ENCODE measurements at places on chromosomes 6 and 20.

DNA sequence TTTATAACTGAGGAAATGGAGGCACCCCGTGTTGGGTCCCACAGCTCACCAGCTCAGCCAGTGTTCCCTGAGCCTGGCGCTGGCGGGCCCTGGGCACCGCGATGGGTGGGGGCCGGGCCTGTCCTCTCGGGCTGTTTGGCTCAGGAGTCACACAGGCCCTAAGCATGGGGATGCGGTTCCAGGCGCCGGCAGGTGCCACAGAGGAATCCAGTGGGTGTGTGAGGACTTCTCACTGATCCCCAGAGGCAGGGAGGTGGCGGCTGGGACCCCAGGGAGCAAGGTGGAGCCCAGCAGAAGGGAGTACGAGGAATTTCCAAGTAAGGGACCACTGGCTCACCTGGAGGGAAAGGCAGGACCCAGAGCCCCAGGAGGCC is 57.5 kb downstream of the IRF4 start:
- DNase-seq = no peak

- no peak for DNase-seq
Observed at GRCh38 chr6:117423754-117424153, 2.0 kb downstream of the ROS1 start.

DNA sequence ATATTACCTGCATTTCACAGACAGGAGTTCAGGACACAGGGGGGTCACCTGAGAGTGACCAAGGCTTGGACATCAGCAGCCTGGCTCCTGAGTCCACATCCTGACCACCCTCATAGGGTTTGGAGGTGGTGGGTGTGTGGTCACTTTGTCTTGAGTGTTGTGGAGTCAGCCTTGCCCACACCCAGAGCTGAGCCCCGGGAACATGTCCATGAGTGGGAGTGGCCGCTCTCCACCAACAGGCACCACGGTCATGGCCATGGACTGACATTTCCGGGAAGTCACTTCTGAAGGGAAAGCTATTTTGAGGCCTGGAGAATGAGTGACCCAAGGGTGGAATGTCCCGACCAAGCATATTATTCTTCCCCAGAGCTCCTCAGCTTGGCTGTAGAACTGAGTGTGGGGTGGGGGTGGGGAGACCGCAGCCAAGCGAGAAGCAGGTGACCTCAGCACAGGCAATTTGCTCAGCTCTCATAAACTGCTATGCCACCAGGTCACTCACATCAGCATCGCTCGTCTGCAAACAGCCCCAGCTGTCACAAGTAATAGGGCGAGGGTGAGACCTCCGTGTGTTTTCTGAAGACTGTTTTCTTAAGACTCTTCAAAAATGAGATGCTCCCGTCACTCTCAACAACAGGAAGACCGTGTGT is 348.6 kb upstream of the CDH4 start:
- no peak for DNase-seq

DNA sequence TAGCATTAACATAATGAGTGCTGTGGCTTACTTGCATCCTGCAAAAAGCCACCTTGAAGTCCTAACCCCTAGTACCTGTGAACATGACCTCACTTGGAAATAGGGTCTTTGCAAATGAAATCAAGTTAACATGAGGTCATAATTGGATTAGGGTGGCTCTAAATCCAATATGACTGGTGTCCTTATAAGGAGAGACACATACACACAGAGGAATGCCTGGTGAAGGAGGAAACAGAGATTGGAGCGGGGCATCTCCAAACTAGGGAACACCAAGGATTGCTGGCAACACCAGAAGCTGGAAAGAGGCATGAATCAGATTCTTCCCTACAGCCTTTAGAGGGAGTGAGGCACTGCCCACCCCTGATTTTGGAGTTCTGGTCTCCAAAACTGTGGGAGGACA is 17.6 kb upstream of the RPS6KA2 start:
- DNase-seq = no peak

GRCh38 chr20:19699180-19699971 is 58.7 kb upstream of the RIN2 start:
- no peak for DNase-seq

GRCh38 chr20:31693987-31694661 is 28.5 kb downstream of the BCL2L1 start:
- DNase-seq = no peak

DNA sequence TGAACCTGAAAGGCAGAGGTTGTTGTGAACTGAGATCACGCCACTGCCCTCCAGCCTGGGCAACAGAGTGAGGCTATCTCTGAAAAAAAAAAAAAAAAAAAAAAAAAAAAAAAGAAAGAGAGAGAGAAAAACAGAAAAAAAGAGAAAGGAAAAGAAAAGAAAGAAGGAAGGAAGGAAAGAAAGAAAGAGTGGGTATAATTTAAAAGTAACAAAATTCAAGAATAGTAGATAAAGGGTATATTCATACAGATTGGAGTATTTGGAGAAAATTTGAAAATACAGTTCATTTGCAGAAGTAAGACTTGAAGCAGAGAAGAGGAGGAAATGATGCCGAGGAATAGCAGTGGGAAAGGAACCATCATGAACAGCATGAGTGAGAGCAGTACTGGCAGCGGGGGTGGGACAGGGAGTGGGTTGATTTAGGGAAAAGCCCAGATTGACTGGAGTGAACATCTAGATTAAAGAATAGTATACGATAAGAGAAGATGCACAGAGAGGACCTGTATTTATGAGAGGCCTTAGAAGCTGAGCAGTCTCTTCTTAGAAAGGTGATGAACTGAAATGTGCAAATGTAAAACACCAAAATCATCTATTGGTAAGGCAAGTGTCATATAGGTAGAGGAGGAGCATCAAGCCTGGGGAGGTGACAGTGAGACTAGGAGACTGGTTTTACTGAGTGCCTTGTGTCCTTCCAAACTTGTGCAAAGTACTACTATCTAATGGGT is 17.8 kb upstream of the HLA-DRB1 start:
- no peak for DNase-seq

- DNase-seq = no peak
Observed at GRCh38 chr6:34005901-34006531, 139.9 kb downstream of the GRM4 start.

DNA sequence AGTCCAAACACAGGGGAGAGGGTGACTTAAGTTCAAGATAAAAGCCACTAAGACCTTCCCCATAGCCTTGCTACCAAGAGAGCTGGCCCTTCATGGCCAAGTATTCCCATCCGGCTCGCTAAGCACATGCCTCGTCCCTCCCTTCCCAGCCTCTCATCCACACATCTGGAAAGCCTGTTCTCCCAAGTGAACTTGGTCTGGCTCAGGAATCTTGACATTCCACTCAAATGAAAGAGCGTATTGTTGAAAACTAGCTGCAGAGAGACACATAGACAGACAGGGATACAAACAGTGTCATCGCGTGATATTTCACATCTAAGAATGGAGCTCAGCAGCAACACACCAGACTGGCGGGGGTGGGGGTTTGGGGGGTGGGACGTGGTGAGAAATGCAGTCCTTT is 182.8 kb upstream of the FOXQ1 start:
- DNase-seq = no peak

- no peak for DNase-seq
Observed at GRCh38 chr6:46921731-46922130, at the start of gene ADGRF5. TSS of gene ADGRF5 (minus strand) at chr6:46921938. CDS start at chr6:46906762, 15,176 bp downstream.

GRCh38 chr6:33905071-33905609 is 101.3 kb upstream of the MLN start:
- DNase-seq = peak; percentile 9

- no peak for DNase-seq
Observed at GRCh38 chr20:64212755-64213154, 42.8 kb upstream of the PCMTD2 start.

DNA sequence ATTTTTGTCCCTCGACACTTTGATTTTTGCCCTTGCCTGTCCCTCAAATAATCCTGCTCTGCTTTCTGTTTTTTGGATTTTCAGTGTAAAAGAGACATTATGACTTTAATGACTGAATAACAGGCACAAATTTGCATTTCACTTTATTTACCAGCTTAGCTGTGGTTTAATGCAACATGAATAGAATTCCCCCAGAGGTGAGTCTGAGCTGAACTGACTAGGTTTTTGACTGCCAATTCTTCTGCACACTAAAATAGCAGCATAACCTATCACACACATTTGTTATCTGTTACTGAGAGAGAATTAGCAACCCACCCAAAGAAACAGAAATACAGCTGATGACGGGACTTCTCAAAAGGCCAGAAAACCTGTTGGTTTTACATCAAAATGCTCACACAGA is 3.9 kb upstream of the RBM24 start:
- DNase-seq = no peak

DNA sequence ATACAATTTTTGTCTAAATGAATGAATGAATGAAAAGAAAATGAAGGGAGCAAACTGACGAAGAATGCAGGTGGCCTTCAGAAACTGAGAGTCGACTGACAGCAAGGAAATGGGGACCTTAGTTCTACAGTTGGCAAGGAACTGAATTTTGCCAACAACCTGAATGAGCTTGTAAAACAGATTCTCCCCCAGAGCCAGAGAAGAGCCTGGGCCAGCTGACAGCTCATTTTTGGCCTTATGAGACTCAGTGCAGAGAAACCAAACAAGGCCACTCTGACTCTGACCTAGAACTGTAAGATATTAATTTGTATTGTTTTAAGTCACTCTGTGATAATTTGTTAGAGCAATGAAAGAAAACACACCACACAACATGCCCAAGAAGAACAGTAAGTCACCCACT is 21.8 kb downstream of the MAN1A1 start:
- DNase-seq = no peak

DNA sequence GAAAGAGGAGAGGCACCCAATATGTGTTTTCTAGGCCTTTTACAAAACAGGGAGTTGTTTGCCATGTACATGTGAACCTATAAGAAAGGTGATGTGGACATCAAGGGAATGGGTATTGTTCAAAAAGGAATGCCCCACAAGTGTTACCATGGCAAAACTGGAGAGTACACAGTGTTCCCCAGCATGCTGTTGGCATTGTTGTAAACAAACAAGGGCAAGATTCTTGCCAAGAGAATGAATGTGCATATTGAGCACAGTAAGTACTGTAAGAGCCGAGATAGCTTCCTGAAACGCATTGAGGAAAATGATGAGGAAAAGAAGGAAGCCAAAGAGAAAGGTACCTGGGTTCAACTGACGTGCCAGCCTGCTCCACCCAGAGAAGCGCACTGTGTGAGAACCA is 13.1 kb downstream of the QRSL1 start:
- DNase-seq = no peak

- no peak for DNase-seq
Observed at GRCh38 chr6:166434336-166434735, 51.6 kb upstream of the MPC1 start.

DNA sequence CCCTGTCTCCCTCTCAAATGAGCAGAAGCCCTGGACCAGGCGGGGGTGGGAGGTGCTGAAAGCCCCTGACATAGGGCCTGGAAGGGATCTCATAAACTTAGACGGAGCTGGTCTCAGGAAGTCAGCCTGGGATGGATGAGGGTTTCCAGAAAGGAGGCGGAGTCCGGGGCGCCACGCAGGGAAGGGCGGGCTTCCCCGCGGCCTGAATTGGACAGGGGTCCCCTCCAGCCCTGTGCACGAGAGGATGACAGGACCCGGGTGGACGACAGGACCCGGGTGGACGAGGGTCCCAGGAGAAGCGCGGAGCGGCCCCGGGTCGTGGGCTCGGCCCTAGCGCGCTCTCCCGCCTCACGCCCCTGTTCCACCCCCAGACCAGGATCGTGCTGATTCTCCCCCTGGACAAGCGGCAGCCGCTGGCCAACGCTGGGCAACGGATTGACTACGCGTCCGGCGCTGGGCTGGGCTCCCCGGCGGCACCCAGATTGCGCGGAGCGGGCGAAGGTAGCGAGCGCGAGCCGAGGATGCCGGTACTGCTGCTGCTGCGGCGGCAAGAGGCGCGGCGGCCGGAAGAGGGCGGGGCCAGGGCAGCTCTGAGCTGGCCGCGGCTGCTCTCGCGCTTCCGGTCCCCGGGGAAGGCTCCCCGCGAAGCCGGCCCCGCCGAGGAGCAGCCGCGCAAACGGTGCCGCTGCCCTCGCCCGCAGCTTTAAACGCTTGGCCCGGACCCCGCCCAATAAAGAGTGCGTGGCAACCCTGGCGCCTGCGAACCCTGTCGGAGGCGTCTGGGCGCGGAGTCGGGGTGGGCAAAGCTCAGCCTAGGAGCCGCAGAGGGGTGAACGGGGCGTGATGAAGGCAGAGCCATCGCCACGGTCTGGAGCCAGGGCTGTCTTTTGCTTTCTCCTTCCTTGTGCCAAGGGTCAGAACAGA is 1.3 kb downstream of the C20orf144 start:
- DNase-seq = peak; percentile 65

- no peak for DNase-seq
Observed at GRCh38 chr6:134739299-134740026, 210.4 kb downstream of the ALDH8A1 start.

DNA sequence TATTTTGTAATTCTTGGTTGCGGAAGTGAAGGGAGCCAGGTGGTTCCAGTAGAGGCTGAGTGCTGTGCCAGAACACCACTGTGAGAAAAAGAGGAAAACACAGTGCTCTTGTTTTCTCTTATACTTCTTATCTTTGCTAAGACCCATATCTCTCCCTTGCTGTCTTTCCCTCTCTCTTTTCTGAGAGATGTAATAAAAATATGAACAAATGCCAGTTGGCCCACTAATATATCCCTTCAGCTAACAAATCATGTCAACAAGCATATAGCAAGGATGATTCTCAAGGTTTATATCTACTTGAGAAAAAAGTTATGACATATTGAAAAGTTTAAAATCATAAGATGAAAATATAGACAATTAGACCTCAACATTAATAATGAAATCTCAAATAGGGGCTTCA is 758.3 kb downstream of the HDGFL1 start:
- no peak for DNase-seq

GRCh38 chr6:110430236-110430635 is 14.9 kb upstream of the DDO start:
- no peak for DNase-seq

- DNase-seq = no peak
Observed at GRCh38 chr6:53866226-53866625, 71.4 kb downstream of the LRRC1 start.

DNA sequence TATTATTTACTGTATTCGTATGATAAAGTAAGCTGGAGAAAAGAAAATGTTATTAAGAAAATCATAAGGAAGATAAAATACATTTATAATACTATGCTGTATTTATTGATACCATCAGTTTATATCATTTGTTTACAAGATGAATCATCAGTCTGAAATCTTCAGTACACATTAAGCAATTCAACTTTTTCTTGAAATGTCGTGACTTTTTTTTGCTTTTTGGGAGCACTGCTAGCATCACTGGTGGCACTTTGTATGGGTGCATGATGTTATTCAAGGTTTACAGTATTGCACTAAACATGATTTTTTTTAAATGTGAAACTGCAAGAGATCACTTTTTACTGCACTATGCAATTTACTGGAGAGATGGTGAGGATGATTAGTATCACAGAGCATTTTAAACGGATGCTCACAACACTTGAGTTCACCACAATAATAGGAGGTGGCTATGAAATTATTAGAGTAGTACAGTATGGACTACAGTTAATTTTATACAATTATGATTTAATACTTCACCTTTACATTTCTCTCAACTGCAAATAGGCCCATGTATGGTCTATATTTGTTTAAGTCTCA is 85.9 kb downstream of the SNAP25 start:
- DNase-seq = no peak
